ENCODE measurements at places on chromosomes 13 and 19.

GRCh38 chr13:44243198-44243857 is 130.3 kb upstream of the SERP2 start:
- no peak for DNase-seq

GRCh38 chr13:32622827-32623226 is 36.6 kb downstream of the PDS5B start:
- DNase-seq: no peak

GRCh38 chr13:50284540-50284939 is 269.3 kb downstream of the KCNRG start:
- no peak for DNase-seq

- no peak for DNase-seq
Measured at GRCh38 chr13:36031490-36031889, 99.7 kb downstream of the DCLK1 start.

DNA sequence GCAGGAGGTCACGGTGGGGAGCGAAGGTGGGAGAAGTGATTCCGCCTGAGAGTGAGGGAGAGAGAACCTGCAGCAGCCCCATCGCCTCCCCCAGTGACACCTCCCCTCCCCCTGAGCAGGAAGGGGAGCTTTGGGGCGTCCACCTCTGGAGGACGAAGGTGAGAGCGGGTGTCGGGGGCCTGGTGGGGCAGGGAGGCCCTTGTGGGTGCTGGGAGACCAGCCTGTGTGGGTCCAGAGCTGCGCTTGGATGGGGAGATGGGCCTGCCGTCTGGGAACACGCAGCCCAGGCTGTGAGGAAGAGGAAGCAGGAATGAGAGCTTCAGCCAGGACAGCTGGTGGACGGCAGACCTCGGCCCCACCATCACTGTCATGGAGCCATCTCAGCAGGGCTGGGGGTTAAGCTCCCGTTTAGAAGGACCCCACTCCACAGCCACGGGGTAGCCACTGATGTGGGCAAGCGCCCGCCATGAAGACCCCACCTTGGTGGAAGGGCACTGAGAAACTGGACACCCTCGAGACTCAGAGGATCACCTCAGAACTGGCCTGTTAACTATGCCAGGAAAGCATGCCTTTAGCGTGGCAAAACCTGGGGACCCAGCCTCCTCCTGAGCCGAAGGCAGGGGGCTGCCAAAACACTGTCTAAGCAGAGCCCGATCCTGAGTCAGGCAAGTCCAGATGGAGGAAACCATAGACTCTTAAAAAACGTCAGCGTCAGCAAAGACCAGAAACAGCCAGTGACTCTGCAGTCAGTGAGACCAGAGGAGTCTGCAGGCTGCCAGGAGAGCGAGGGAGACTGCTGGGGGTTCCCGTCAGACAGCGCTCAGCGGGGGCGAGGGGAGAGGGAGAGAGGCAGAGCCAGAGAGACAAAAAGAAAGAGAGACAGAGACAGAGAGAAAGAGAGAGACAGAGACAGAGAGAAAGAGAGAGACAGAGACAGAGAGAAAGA is 6.4 kb upstream of the PROZ start:
- DNase-seq: no peak

DNA sequence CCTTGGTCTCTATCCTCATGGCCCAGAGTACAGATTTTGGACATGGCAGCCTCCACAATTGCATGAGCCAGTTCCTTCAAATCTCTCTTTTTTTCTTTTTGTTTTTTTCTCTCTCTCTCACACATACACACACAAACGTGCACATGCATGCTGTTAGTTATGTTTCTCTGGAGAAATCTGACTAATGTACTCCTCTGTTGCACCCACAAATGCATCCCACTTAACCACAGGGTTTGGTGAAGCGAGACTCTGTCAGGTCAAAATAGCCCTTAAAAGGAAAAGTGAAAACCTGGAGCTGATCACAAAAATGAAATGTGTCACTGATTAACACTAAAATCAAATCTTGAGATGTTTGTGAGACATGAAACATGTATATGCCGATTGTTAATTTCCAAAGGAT is 374.6 kb upstream of the ARGLU1 start:
- DNase-seq: no peak

GRCh38 chr13:29541400-29541799 is 54.1 kb downstream of the SLC7A1 start:
- DNase-seq: no peak

DNA sequence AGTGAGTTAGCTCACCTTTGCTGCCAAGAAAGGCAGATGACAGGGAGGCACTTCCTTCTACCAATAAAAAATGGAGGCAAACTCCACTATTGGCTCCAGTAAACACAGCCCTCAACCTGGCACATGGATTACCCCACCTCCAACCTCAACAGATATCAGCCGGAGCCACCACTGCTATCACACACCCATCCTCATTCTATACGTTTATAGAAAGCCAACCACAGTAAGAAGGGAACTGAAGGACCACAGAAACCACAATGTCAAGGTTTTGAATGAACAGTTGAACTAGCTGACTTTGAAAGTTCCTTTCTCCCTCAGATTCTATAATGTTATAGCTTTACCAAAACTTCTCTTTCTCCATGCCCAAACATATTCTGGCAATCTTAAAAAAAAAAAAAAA is 526.2 kb downstream of the UQCRFS1 start:
- no peak for DNase-seq

- DNase-seq: no peak
Measured at GRCh38 chr19:49327878-49328544, 3.0 kb upstream of the SLC6A16 start.

DNA sequence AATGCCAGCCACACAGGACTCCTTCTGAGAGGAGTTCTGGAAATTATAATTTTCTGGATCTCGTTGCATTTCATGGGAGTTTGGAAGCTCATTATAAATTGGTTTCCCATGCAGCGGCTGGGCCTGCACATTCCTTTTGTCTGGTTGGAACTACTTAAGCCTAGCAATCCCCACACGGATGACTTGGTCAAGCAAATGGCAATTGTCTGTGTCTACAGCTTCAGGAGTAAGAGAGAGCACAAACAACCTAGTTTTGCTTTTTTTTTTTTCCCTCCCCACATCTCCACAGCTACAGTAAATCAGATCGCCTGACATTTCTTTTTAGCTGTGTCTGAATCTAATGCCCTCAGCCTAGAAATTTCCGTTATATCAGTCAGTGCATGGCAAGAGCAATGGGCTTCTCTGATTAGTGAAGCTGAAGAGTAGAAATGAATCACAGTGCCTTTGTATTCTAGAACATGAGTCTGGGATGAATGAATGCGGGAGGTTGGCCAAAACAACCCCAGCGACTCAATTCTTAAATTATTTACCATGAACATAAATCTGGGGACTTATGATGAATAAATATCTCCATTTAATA is 15.1 kb downstream of the PCDH8 start:
- DNase-seq: no peak

All from stimulated activated CD4-positive, alpha-beta T cell treated with anti-CD3 and anti-CD28 coated beads, Interleukin-1b, Interleukin-23, amount 100 ng/mL, for 1 hour (primary cell).